ENCODE measurements at places on chromosomes 11 and 22. TPM values are rescaled to one million over a fixed set of nuclear protein-coding genes. Genes with fewer than 3 reads are reported as not detected.

TTLL8 gene
- not detected for polyA plus RNA-seq

DNA sequence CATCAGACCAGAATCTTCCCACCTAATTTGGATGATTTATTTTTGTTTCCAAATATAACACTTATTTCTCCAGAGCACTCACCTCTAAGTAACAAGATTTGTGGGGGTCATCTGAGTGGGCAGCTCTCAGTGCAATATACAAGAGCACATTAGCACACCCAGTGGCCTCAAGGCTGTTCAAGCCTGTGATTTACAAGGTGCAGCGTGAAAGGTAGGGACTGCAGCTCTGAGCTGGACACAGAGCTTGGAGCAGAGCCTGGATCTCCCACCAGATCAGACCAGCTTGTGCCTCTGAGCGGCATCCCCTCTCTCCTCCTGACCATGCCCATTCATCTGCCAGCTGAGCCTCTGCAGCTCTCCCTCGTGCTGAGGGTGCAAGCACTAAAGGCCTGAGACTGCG is 323.3 kb upstream of the ZC3H12C start:
- DNase-seq = peak; percentile 24

GRCh38 chr11:123549926-123550917 is 104.2 kb downstream of the SCN3B start:
- DNase-seq = no peak

DNA sequence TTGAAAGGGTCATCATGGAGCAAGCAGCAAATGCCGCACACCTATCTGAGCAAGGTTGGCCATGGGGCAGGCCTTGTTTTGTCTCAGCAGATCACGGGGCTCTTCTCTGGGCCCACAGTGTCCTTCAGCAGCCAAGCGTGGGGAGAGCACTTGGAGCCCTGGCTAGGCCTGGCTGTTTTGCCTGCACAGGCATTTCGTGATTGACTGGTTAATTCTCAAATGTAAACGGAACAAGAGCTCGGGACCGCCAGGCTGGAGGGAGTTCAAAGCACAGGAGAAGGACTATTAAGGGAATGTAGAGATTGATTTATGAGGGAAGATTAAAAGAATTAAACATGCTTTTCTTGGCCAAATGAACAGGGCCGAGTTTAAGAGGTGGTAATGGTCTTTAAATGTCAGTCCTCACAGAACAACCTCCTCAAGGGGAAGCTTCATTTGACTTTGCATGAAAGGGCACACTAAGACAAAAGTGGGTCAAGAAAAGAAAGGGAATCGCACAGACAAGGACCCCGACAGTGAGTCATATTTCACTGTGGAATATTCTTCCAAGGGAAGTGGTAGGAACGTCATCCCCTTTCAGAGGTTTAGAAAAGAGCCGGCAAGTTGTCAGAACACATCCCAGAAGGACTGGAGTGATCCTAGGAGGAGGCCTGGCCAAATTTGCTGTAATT is 20.7 kb downstream of the SPON1 start:
- DNase-seq = peak; percentile 73

DNA sequence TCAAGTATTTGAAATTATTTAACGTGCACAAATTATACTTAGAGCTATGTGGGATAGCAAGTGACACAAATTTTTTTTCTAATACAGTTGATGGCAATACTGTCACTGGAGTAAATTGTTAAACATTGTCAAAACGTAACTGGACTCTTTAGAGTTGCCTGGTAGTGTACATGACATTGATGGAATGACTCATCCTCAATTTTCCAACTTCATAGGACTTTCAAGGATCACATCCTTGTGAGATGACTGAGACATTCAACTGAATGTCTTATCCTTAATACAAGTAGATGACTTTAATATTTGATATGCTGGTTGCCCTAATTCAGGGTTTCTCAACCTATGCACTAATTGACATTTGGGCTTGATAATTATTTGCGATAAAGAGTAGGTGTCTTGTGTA is 310.0 kb downstream of the SWAP70 start:
- no peak for DNase-seq

DNA sequence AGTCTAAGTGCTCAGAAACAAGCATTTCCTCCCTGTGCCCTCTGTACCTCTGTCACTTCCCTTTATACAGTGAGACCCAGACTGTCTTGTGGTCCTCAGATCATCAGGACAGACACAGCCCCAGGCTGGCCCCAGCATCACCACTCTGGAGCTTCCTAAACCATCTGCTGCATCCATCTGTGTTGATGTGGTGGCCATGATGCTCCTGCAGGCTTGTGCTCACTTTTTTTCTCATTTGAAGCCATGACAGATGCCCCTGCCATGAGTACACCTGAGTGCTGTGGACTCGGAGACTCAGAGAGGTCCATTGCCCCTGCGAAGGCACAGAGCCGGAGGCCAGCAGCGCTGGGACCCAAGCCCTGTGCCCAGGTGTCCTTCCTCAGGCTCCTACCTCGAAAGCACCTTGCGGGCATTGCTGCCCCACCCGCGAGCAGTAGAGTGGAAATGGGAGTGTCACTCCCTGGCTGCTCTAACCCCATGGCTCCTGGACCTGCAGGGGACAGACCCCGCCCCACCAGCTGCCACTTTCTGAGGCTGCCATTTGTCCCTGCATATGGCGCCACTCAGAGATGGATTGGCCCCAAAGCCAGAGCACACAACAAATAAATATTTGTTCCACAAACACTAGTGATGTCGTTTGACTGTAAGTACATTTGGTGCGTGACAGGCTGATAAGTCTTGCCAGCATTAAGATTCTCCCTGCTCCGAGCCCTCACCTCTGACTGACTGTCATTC is 593.5 kb downstream of the TBC1D22A start:
- no peak for DNase-seq
